ENCODE measurements at places on chromosomes 5 and 9.
A peak's percentile ranks its signal among the peaks of the same experiment; 100 is the strongest.

- no peak for DNase-seq
Observed at GRCh38 chr9:126569036-126569435, 44.7 kb upstream of the LMX1B start.

GRCh38 chr5:168315416-168316138, 24.1 kb downstream of the WWC1 start:
- DNase-seq = no peak

GRCh38 chr9:27929841-27930240, 356.6 kb upstream of the C9orf72 start:
- no peak for DNase-seq

DNA sequence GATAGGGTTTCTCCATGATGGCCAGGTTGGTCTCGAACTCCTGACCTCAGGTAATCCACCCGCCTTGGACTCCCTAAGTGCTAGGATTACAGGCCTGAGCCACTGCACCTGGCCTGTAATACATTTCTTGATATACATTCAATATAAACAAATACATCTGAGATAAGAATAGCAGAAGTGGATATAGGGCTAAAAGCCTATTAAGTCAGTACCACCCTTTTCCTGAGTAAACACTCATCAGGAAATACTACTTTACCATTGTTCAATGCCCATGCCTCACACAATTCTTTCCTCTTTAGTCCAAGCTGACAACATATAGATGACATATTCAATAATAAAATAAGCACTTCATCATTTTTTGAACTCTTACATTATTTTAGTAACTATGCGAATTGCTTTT, 64.8 kb downstream of the MRPS27 start:
- DNase-seq = peak; percentile 6

DNA sequence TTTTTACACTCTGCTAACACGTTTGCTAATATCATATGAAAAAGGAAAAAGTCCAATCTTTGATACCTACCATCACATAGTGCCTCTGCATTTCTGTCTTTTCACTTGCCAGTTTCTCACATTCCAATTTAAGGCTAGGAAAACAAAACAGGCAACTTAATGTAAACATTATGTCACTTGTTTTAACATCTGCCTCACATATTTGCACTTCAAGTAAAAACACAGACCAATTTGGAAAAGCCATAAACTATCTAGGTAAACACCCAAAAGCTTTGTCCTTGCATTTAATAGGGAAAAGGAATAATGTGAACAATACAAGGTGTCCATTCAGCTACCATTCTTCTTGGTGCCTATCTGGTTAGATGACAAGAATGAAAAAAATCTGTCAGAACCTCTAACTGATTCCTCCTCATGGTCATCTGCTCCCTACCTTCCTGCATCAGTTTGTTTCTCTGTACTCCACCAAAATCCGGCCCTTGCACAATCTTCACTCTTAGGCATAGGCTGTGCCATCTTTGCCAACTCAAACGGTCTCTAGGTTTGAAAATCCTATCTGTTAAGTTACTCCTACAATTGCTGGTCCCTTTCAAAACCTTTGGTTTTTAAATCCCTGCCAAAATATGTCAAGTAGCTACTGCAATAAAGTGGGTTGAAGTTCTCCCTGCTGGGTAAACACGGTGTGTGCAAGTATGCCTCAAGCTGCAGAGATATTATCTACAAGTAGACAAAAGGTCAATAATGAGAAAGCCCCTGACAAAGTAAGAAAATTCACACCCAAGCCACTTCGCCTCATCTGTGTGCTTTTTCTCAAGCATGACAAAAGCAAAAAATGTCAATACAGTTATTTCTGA, 3.4 kb downstream of the TLE1 start:
- DNase-seq = no peak

GRCh38 chr9:131297903-131298302, 8.4 kb downstream of the PLPP7 start:
- DNase-seq = no peak

- DNase-seq = peak; percentile 71
Observed at GRCh38 chr9:11319538-11319937, 706.7 kb upstream of the PTPRD start.

DNA sequence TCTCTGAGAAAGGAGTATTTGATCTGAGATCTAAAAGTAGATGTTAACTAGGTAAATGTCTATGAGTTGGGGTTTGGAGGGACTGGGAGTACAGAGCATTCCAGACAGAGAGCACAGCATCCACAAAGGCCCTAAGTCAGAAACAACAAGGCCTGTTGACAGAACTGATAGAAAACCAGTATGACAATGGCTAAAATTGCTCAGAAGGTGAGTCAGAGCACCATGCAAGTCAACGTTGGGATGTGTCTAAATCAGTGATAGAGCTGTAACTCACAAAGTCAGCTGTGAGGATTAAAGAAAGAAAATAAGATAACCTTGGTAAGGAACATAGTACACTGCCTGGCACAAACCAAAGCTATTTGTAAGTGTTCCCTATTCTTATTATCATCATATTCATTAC, 124.0 kb downstream of the CETN3 start:
- DNase-seq = no peak

DNA sequence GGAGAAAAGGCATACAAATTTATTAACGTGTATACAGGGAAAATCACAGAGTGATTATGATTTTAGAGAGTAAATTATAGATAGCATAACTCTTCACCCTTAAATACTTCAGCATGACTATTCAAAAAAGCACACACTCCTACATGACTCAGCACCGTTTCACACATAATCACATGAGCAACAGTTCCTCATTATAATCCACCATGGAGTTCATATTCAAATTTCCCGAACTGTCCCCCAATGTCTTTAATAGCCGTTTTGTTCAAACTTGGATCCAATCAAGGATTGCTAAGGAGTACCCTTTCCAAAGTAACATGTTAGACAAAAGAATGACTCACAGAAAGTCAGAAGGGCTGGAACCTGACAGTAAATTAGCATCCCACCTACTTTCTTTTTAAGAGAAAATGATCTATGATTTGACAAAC, 32.1 kb downstream of the RAPGEF1 start:
- no peak for DNase-seq

- DNase-seq = peak; percentile 12
Observed at GRCh38 chr9:28212979-28213378, 639.7 kb upstream of the C9orf72 start.

GRCh38 chr5:126195410-126196100, 227.7 kb upstream of the GRAMD2B start:
- no peak for DNase-seq

DNA sequence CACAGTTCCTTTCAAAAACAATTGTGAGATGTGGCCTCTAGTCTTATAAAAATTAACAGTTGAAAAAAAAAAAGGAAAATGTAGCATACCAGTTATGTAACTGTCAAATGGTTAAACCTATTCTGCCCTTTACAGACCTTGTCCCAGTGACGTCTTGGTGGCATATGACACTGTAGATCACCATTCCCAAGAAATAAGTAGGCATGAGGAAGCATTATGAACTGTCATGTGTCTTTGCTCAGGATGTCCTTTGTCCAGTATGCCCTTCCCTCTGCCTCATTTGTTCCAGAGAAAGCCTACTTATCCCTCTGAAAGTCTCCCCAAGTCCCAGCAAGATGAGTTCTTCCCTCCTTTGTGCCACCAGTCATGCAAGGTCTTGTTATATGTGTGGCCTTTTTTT, 63.2 kb downstream of the PAM start:
- no peak for DNase-seq
